ENCODE measurements at places on chromosomes 3 and 15.

- no peak for DNase-seq
These were observed 76.0 kb downstream of the GOLGA8G start for GRCh38 chr15:28456476-28457395.

- no peak for DNase-seq
These were observed 22.2 kb upstream of the RHO start for GRCh38 chr3:129506231-129506742.

DNA sequence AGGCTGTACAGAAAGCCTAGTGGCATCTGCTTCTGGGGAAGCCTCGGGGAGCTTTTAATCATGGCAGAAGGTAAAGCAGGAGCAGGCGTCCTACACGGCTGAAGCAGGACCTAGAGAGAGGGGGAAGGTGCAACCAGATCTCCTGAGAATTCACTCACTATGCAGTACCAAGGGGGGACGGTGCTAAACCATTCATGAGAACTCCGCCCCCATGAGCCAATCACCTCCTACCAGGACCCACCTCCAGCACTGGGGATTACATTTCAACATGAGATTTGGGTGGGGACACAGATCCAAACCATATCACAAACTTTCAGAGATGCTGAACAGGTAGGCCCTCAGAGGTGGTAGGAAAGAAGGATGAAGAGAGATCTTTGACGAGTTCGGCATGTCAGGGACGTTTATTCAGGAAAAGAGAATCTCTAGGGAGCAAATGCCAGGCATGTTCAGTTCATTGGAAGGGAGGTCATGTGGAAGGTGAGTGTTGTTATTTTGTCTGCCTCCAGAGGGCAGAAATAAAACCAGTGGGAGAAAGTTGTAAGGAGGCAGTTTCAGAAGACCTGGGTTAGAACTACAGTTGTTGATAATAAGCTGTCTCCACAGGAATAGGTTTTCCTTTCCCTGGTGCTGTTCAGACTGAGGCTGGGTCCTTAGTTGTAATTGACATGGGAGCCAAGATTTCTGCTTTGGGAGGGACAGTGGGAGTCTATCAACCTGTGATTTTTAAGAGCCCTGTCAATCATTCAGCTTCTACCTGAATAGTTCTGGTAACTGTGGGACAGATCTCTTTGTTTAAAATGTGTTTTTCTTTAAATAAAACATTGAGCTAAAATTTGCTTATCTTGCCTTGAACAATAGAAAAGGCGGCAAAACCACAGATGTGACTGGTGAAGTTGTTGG, 4.3 kb upstream of the FNDC3B start:
- DNase-seq = no peak

GRCh38 chr3:13524979-13525669, 23.8 kb upstream of the FBLN2 start:
- no peak for DNase-seq

DNA sequence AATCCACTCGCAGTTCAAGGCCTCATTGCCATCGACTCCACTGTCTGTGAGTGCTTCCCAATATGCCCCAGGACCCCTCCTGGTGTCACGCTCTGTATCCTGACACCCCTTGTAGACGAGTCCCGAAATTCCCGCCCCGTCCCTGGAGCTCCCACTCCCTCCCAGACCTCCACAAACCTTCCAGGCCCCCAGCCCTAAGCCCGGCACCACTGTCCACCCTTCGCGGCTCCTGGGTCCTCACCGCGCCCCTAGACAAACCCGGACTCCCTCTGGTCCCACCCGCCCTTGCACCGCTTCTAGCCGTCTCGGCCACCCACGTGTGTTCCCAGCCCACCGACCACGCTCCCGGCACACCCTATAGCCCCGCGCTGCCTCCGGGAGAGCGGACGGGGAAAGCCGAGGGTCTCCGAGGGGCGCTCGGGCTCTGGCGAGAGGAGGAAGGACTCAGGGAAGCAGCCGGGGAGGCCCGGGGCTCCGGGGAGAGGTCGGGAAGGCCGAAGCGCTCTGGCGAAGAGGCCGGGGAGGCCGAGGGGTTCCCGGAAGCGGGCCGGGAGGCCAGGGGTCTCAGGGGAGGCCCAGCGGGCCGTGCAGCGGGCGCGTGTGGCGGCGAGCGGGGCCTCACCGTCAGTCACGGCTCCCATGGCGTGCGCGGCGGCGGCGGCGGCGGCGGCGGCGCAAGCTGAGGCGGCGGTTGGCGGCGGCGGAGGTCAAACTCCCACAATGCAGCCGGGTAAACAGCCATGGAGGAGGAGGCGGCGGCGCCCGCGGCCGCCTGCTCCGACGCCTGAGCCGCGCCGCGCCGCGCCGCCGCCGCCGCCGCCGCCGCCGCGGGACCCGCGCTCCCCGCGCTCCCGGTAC, at the start of the genes ATXN7 and THOC7:
Gene ATXN7 (plus strand): TSS at position 718 of the 858 bp plus-strand sequence. CDS start 48,732 bp downstream, outside the sequence.
Gene THOC7 (minus strand): TSS at position 656 of the 858 bp plus-strand sequence. CDS start 15 bp downstream, at position 641.
- DNase-seq = no peak

GRCh38 chr3:177465257-177465642, 268.0 kb upstream of the TBL1XR1 start:
- DNase-seq = no peak

DNA sequence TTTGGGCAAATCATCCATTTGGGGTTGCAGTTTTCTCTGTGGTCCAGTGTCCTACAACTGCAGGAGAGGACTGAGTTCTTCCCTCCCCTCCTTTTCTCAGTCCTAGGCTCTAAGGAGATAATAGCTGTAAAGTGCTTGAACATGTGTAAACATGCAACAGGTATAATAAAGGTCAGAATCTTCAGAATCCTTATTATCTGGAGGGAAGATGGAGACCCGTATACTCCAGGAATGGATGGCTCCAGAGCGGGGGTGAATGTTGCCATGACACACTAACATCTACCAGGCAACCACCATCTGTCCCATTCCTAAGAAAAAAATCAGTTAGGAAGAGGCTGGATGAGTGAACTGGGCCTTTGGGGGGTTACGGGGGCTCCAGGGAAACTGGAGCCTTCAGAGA, 39.7 kb upstream of the GLCE start:
- DNase-seq = no peak

GRCh38 chr3:77601823-77602415, 562.0 kb downstream of the ROBO2 start:
- DNase-seq = no peak

- no peak for DNase-seq
These were observed 24.7 kb upstream of the TM2D3 start for GRCh38 chr15:101676921-101677329.

GRCh38 chr3:137770066-137770834, 6.1 kb downstream of the SOX14 start:
- no peak for DNase-seq

DNA sequence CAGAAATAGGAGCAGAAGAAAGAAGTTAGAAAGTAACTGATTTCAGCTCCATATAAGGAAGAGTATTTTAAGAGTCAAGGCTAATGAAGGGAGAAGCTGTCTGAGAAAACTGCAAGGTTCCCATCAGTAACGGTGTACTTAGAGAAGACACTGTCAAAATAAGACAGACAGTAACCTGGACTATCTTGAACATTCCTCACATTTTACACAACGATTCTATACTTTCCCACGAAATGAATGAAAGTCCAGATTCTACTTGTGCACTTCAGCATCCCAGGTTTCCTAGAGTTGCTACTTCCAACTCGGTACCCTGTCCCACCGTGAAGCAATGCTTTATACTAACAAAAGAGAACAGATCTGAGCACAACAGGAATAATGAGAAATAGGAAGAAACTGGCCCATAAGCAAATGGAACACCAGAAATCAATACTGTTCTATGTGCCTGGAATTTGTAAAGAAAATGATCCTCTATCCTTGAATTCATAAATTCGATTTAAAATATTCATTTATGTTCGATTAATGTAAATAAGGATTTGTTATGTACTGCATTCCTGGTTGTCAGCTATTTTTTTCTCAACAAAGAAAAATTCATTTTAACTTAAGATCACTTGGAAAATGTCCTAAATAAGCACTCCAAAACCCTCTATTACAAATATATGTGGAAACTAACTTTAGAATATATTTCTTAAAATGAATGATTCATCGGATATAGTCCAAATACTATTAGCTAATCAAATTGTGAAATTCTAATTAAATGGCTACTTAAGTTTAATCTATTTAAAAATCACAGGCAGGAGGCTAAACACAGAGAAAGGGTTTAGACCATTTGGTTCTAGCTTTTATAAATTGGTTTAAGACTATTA, 1.5 kb downstream of the C3orf70 start:
- no peak for DNase-seq

GRCh38 chr15:67049351-67050044, 15.9 kb upstream of the SMAD3 start:
- no peak for DNase-seq

GRCh38 chr3:138493804-138494606, 59.6 kb downstream of the ESYT3 start:
- DNase-seq = no peak

DNA sequence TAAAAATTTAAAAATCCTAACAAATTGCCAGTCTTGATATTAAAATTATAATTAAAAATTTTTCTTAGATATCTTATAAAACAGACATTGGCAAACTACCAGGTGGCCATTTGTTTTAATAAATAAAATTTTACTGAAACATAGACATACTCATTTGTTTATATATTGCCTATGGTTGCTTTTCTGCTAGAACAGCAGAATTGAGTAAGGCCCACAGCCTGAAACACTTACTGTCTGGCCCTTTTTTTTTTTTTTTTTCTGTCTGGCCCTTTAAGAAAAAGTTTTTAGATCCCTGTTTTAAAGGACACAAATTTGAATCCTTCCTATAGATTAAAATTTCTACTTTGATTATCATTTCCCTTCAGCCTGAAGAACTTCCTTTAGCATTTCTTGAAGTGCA, 60.5 kb upstream of the CTDSPL2 start:
- no peak for DNase-seq

DNA sequence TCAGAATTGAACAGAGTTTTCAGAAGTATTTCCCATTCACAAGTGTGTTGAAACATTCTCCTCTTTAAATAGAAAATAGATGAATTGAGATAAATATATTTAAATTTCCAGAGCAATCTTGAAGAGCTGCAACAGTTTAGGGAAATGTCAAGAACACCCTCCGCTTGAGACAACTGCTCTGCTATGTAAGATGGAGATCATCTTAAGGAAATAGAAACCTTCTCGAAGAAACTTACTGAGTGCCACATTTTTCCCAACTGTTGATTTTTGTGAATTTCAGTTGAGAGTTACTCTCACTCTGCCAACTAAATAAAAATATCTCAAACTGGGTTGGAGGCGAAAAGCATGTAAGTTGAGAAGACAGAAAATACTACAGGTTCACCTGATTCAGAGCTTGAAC, 78.0 kb downstream of the SUCLG2 start:
- no peak for DNase-seq

DNA sequence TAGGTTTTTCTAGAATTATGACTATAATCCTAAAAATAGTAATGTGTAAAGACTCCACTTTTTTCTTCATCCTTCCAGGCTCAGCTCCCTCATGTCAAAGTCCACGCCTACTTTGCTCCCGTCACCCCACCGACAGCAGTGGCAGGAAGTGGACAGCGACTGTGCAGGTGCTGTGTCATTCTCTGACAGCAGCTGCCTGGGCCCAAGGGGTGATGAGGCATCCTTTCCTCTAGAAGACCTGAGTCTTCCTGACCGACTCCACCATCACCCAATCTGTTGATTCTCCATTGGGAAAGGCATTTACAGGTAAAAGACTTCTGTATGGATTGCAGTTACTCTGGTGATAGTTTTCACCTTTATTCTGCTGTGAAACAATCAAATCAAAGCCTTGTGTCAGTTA, 54.8 kb downstream of the UBP1 start:
- no peak for DNase-seq

GRCh38 chr15:44243141-44243540, 45.4 kb upstream of the GOLM2 start:
- no peak for DNase-seq

DNA sequence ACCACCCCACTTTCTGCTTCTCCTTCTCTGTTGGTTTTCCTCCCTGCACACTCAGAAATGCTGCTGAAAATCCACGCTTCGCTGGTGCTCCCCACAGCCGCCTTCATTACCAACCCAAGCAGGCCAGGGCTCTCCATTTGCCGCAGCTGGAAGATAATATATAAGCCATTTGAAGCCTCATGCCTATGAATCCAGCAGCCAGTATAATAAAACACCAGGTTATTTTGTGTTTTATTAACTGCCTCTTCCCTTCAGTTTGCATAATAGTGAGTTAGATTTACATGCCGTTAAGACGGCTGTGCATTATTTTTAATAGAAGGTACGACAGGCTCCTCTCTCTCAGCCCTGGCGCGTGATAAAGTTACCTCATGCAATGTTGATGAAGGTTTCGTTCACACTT, 86.6 kb downstream of the TOP2B start:
- DNase-seq = no peak

GRCh38 chr3:33840179-33840578, 41.7 kb downstream of the PDCD6IP start:
- no peak for DNase-seq

Data from esophagus squamous epithelium (tissue), 5 donors.